ENCODE measurements at places on chromosomes 5 and 9.

- DNase-seq = no peak
Measured at GRCh38 chr9:1386420-1386819, 336.3 kb downstream of the DMRT2 start.

GRCh38 chr5:123014689-123015088 is 21.8 kb downstream of the PPIC start:
- no peak for DNase-seq

- DNase-seq = no peak
Measured at GRCh38 chr5:77168879-77169244, 41.6 kb upstream of the PDE8B start.

DNA sequence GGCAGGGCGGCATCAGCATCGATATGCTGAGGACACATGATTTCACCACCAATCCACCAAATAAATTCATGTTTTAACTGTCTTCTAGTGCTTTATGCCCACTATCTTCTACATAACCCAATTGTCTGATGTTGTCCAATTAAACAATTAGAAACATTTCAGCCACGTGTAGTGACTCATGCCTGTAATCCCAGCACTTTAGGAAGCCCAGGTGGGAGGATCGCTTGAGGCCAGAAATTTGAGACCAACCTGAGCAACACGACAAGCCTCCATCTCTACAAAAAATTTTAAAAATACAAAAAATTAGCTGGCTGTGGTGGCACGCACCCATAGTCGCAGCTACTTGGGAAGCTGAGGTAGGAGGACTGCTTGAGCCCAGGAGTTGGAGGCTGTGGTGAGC is 128.1 kb downstream of the MYO10 start:
- DNase-seq = no peak
